Activated naive CD8-positive, alpha-beta T cell treated with anti-CD3 and anti-CD28 coated beads, Interleukin-2, amount 50 U/mL, for 24 hours (primary cell): ENCODE measurements at places on chromosomes 13 and 19.

DNA sequence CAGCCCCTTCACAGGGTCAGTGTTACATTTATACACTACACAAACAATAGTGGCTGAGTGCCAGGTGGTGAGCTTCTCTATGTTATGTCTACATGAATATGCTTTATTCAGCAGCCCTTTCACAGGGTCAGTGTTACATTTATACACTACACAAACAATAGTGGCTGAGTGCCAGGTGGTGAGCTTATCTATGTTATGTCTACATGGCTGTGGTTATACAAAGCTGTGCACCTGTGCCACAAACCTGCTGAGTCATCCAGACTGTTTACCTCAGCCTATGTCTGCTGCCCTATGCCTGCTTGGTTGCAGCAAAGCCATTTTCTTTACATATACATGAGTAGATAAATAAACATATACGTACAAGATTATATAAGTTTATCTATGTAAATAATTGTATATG is 76.5 kb downstream of the ZNF726 start:
- DNase-seq, result no peak

DNA sequence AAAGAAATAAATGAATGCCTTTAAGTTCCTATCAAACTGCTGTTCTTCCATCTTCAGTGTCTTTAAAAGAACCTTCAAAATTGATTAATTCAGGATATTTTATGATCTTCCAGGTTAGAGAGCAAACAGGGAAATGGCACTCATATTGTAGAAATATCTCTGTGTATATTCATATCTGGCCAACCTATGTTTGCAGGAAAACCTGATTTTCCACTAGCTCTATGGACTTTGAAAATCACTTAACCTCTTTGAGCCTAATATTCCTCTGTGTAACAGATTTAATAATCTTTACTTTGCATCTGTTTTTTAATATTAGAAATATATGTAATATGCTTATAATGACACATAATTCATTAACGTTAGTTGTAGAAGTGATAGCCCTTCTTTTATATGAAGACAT is 227.7 kb upstream of the ATXN8OS start:
- no peak for DNase-seq

GRCh38 chr19:18155095-18156087 is 2.4 kb downstream of the PIK3R2 start:
- DNase-seq, result no peak

DNA sequence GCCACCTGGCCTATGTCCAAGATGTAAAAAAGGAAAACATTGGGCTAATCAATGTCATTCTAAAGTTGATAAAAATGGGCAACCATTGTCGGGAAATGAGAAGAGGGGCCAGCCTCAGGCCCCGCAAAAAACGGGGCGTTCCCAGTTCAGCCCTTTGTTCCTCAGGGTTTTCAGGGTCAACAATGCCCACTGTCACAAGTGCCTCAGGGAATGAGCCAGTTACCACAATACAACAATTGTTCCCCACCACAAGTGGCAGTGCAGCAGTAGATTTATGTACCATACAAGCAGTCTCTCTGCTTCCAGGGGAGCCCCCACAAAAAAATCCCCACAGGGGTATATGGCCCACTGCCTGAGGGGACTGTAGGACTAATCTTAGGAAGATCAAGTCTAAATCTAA is 112.5 kb downstream of the ZNF486 start:
- DNase-seq, result no peak

- no peak for DNase-seq
Measured at GRCh38 chr13:97986835-97987234, 33.4 kb downstream of the IPO5 start.

GRCh38 chr13:45024847-45025246 is 35.5 kb downstream of the GPALPP1 start:
- DNase-seq, result no peak

DNA sequence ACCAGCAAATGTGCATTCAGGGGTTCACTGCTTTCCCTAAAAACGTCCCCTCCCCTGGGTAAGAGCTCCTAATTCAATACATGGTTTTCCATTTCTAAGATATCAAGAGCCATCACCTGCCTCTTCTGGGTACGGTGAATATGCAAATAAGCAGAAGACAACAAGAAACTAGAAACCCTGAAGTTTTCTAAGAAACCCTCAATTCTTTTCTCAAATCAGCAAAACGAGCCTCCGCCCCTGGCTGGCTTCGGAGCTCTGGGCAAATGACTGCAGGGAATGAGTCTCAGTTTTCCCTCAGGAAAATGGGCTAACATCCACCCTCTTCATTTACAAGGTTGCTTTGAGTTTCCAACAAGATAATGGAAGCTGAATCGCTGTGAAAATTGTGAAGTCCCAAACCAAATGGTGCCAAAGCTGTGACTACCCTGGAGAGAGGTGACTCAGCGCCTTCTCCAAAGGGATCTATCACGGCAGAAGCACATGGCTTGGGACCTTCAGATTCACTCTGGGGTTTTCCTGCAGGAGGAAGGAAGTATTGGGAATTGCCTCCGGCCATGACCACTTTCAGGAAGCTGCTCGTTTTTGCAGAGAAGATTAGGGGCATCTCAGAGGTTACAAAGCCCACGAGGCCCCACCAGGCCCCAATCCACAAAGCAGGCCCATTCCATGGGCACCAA is 26.6 kb downstream of the KLF2 start:
- DNase-seq, result no peak

DNA sequence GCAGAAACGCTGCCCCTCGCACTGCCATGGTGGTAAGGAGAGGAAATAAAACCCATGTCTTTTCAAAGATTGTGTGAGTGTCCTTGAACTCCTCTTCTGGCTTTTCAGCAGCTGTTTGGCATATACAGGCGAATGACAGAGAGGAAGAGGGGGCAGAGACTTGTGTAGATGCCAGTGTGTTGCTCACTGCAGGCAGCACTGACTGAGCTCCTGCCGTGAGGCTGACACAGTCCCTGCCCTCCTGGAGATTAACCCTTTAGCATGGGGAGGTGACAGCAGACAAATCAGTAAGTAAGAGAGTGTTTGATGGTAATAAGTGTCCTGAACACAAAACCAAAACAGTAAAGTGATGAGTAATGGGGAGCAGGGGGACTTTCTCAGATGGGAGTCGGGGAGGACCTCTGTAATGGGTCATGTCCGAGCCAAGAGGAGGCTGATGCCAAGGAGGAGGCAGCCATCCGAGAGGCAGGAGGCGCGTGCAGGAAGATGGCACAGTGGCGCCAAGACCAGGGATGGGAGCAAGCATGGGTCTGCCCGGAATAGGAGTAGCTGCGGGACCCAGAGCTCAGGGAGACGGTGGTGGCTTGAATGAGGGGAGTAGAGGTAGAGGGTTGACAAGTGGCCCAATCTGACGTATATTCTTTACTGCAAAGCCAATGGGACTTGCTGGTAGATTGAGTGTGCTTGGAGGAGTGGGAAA is 182.2 kb downstream of the FOXO1 start:
- no peak for DNase-seq

GRCh38 chr13:38990693-38991092 is at the start of gene STOML3:
STOML3 (minus strand) TSS chr13:38990831; CDS start chr13:38990721, 110 bp downstream.
- DNase-seq, result no peak

GRCh38 chr13:48750588-48751383 is 97.1 kb downstream of the CYSLTR2 start:
- no peak for DNase-seq

DNA sequence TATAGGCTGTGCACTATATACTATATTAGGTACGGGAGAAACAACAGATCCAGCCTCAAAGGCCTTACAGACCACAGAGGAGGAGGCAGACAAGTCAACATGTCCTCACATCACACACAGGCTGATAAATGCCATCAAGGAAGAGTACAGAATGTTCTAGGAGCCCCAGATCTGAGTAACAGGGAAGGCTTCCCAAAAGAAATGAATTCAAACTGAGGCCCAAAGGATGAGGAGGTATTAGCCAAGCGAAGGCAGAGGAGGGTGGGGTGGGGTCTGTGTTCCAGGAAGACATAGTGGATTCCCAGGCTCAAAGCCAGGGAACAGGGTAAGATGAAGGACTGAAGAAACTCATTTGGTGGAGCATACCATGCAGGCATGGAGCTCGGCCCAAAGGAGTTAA is 55.1 kb downstream of the RXFP2 start:
- DNase-seq, result no peak

GRCh38 chr19:6596621-6597020 is 5.7 kb upstream of the CD70 start:
- no peak for DNase-seq

GRCh38 chr13:24614306-24615080 is 65.7 kb upstream of the ATP12A start:
- DNase-seq, result no peak

DNA sequence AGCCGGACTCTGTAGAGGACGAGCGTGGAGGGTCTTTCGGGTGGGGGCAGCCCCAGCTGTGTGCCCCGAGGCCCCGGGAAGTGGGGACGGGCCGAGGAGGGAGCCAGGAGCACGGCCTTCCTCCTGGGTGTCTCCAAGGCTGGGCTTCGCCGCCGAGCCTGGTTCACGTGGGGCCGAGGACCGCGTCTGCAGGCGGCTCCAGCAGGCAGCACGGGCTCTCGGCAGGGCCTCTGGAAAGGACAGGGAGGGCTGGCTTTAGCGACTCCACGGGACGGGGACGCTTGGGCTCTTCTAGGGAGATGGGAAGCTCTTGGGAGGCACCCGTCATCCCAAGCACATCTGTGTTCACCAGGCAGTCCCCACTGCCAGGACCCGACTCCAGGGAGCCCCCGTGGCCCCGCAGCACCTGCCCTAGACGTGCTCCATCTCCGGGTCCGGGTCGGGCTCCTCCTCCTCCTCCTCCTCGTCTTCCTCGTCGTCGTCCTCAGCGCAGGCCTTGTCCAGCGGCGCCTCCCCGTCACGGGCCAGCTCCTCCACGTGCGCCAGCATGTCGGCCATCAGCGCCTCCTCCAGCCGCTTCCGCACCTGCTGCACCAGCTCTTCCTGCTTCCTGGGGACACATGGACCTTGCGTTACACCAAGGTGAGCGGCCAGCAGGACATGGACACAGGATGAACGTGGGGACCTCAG is 9.9 kb upstream of the MEX3D start:
- DNase-seq, result no peak

DNA sequence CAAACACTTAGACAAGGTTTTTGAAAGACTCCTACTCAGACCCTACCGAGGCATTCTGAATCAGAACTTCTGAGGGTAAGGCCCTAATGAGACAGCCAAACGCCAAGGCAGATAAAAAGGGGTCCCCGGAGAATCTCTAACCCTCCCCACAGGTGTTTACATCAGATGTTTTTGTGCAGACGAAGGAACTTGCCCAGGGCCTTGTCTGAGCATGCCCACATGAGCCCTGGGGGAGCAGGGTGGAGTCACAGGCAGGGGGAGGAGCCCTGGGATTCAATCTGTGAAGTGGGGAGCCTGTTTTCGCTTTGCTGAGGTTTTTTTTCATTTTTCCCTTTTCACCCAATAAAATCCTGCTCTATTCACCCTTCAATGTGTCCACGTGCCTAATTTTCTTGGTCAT is 61.6 kb upstream of the MED4 start:
- DNase-seq, result peak; percentile 79

- DNase-seq, result peak; percentile 52
Measured at GRCh38 chr19:7554990-7555864, 19.7 kb downstream of the PNPLA6 start.

DNA sequence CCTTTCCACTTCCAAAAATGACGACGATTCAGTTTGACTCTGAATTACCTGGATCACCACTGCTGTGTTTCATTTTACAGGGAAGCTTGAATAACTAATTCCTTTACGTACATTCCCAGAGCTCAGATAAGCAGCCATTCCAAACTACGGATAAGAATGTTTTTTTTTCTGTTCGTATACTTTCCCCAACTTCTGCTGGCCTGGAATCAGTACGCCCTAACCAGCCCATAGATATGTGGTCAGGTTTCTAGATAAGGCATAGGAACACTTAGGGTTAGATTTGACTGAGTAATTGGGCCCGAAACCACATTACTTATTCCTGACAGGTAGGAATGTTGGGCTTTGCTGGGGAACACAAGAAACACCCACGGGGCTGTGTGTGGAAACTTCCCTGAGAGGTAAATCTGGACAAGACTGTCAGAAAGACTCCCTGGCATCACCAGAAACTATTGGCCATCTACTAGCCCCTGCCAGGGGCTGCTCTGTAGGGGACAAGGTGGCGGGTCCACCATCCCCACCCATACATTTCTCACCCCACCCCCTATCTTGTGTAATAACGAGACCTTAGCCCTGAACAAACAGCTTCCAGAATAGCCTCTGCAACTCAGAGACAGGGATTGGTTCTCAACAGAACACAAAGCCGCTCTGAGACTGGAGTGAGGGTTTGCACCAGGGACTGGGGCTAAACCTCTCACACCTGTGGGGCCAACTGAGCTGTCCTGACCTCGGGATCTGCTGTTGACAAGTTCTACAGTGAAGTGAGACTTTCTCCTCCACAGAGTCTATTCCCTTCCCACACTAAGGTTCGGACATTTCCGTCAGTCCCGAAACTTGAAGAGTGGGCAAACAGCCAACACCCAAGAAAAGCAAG is 15.6 kb downstream of the RHPN2 start:
- DNase-seq, result no peak

DNA sequence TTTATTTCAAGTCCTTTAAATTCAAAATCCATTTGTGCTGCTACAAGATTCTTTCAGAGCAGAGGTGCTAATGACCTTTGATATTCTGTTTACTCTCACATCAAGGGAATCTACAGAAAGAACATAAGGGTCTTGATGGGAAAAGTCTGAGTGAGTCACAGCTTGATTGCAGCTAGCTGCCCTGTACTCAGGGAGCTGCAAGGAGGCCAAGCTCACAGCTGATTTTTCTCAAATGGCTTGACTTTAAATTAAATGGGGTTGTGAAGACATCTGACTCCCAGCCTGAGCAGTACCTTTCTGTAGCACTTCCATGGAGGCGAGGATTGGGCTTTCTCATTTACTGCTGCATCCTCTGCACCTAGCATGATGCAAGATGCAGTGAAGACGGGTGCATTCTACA is 62.5 kb downstream of the RAP2A start:
- no peak for DNase-seq
